ENCODE measurements at places on chromosomes 5 and 9.

- DNase-seq: no peak
Observed at GRCh38 chr5:175823731-175824525, 47.5 kb upstream of the CPLX2 start.

- no peak for DNase-seq
Observed at GRCh38 chr5:141742144-141742543, 60.1 kb upstream of the ARAP3 start.

DNA sequence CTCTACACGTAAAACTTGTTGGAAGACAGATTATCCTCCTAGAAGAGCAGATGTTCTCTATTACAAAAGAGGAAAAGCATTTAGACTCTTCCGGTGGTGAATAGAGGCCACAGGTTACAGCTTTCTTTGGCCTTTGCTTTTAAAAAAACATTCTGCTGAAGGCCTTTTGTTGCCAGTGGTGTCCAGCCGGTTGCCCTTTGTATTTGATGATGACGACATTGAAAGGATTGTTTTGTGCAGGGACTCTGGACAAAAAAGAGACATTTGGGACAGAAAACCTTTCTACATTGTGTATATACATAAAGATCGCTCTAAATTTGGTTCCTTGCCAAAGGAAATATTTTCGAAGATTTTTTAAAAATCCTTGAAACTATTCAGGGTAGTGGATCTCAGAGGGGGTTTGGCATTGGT lies 180.3 kb downstream of the C9orf152 start:
- no peak for DNase-seq

- DNase-seq: peak; percentile 48
Observed at GRCh38 chr9:133058550-133059320, 3.0 kb upstream of the CEL start.

GRCh38 chr9:135990468-135991429 lies 29.6 kb upstream of the UBAC1 start:
- no peak for DNase-seq

GRCh38 chr9:100595391-100596199 lies 17.7 kb downstream of the CAVIN4 start:
- DNase-seq: peak; percentile 22

DNA sequence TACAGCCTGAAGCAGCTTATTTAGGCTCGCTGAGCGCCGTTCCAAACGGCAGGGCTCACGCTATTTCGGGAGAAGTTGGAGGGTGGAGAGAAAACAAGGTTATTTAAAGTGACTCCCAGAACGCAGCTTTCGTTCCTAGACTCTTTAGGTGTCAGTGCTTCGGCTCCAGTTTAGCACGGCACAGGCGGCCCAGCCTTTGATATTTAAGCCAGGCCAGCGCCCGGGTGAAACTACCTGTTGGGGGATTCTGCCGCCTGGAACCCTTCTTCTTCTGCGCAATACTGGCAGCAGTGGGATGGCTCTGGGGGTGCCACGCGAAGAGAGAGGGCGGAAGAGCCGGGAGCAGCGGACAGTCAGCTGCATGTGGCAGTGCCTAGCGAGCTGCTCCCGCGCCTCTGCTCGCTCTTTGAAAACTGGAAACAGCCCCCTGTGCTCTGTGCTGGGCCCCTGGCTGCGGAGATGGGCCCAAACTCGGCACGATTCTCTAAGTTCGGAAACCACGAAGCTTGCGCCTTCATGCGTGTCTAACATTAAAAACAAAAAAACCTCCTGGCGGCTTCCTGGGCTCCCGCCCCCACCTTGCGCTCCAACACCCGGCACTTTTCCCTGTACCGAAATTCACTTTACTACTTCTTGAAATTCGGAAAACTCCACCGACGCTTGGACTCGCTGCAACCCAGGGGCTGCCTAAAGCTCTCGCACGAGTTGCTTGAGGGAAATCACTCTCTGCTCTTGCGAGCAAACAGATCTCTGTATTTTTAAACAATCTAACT lies 34.6 kb upstream of the NFIB start:
- DNase-seq: no peak

- no peak for DNase-seq
Observed at GRCh38 chr9:96758845-96759673, 18.8 kb downstream of the ZNF510 start.

- no peak for DNase-seq
Observed at GRCh38 chr5:168934169-168934568, 355.0 kb upstream of the PANK3 start.

DNA sequence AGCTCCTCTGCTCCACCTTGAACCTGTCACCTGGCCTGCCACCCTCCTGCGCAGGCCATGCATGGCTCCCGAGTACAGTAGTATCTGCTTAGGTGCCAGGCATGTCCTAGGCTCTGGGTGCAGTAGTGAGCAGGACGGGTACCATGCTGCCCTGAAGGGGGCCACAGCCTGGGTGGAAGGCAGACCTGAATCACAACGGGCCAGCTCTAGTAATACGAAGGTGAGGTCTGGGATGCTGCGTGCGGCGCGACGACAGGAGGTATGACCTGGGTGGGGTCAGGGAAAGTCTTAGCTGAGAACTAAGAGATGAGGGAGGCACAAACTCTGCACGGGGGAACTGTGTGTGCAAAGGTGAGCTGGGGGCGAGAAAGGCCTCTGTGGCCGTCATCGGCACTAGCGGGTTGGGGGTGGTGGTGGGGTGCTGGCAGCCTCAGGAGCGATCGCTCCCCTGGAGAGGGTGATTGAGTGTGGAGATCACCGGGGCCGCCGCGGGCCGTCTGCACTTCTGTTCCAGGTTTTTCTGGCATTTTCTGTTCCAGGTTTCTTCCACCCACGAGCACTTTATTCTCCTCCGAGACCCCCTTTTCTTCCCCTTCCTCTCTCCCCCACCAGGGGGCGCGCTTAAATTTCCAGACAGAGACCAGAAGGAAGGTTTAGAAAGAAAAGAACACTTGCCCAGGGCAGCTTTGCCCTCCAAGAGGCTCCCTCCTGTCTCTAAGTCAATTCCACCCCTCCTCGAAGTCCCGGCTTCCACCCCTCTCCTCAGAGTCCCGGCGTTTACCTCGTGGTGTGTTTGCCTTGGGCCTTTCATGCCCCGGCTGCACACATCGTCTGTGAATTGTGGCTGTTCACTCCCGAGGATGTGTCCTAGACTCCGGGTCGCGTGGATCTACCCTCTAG lies 15.1 kb downstream of the PDLIM4 start:
- DNase-seq: peak; percentile 64

GRCh38 chr5:2752821-2753439 lies 1.5 kb upstream of the IRX2 start:
- no peak for DNase-seq

DNA sequence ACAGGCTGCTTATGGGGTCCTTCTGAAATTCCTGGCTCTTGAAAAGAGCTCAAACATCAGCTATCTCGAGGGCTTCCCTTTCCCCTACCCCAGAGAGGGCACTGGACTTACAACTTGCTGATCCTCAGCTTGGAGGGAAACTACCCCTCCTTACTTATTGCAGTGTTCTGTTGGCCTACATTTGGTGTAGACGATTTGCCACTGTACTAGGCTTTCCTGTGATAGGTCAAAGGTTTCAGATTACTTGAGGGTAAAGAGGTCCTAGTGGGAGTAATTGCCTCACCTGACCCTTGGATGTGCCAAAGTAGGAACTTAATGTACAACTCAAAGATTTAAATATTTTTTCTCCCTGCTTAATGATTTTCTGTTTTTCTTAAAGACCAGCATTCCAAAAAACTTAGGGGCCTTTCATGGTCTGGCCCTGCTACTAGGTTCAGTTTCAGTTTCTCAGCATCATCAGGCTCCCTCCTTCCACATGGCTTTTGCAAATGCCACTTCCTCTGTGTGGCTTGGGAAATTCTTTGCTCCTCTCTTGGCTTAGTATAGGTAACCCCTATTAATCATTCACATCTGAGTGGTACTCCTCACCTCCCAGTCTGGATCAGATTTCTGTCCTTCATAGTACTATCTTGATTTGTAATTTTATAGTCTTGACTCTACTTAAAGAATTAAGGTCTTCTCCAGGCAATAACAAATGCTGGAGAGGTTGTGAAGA lies 32.4 kb downstream of the CYSTM1 start:
- DNase-seq: no peak

DNA sequence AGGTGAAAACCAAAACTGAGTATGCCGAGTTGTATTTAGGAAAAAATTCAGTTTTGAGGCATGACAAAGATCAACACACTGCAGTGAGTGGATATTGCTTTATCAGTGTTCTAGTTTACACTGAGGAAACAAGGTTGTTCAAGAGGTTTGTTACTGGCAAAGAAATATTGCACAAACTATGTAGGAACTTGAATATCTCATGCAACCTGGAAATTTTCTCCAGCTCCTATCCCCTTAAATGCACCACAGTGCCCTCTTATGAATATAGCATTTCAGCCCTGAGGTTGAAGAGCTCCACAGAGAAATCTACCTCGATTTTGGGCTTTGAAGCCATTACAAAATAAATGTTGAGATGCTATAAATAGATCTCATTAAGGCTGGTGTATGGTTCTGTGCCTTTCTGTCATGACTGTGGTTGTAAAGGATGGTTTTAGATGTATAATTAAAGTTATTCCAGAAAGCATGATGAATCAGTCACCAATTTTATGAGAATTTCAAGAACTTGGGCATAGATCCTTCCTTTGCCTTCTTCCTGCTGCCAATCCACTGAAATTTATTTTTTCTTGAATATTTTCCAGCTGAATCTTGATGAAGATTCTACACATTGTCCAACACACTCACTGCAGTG lies 159.3 kb downstream of the SPATA31D1 start:
- DNase-seq: no peak

DNA sequence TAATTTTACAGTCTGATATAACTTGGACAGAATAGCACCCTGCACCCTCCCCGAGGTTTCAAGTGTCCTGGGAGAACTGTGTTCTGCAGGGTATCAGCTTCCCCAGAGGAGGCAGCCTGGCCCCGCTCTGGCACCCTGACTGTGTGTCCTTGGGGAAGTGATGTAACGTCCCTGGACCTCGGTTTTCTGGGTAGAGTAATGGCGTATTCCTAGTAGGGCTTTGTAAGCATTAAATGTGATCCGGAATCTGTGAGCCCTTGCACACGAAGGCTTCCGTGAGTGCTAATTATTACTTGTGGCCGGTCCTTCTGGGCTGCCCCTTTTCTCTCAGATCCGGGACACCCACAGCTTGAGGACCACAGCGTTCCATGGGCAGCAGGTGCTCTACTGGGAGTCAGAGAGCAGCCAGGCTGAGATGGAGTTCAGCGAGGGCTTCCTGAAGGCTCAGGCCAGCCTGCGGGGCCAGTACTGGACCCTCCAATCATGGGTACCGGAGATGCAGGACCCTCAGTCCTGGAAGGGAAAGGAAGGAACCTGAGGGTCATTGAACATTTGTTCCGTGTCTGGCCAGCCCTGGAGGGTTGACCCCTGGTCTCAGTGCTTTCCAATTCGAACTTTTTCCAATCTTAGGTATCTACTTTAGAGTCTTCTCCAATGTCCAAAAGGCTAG lies 1.0 kb upstream of the CACFD1 start:
- no peak for DNase-seq

DNA sequence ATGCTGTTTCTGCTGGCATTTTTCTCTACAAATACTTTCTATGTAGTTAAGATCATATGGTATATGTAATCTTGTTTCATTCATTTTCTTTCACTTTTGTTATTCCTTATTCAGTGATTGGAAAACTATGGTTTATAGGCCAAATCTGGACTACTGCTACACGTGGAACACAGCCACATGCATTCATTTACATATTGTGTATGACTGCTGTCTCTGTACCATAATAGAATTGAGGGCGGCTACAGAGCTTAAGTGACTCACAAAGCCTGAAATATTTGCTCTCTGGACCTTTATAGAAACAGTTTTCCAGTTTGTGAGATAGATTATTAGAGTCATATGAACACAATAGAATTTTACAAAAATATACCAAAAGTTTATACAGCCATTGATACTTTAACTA lies 133.6 kb upstream of the CDKN2B start:
- no peak for DNase-seq

GRCh38 chr5:107618242-107618641 lies 52.5 kb downstream of the EFNA5 start:
- no peak for DNase-seq

DNA sequence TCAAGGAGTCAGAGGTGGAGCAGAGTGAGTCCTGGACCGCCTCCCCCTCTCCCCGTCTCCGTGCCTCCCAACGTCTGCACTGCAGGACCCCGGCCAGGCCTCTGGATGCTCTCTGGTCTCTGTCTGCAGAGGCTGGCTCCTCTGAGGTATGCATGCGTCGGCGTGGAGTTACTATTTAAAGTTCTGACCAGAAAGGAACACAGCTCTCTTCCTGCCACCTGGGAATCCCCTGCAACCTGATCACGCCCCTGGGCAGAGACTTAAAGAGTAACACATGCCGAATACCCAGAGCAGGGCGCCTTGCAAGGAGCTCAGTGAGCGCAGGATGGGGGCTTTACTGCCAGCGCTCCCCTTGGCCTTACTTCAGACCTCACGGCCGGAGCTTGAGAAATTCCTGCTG lies 16.0 kb downstream of the ANXA6 start:
- peak; percentile 61 for DNase-seq

DNA sequence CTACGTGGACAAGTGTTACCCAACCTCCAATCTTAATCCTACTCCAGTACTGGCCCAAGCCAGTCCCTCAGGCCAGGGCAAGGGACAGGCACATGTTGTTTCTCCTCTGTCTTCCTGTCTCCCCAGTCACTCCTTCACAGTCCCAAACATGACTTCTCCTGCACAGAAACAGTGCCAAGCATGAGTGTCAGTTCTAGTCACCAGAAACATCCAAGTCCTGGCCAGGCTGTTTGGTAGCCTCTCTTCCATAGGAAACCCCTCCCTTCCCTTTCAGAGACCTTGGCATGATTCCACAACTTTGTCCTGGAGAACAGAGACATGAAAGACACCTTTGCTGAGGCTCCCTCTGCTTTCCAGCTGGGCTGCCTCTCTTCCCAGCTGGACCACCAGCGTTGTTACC lies 56.2 kb upstream of the SLC2A8 start:
- DNase-seq: no peak

DNA sequence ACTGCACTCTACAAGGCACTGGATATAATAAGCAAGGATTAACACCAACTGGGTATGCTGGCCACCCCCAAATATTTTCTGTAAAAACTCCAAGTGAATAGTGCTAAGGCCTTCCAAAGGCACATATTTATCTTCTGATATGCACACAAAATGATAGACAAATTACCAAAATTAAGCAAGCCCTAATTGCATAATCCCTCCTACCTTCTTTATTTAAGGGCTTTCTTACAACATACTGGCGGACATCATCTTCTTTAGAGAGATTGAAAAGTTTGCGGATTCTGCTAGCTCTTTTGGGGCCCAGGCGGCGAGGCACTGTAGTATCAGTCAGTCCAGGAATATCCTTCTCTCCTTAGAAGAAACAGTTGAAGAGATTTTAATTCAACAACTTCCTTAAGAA lies 1.9 kb downstream of the RPS6 start:
- no peak for DNase-seq

GRCh38 chr5:16914108-16914435 lies 22.0 kb downstream of the MYO10 start:
- DNase-seq: no peak

- DNase-seq: no peak
Observed at GRCh38 chr5:154740957-154741356, 14.2 kb upstream of the LARP1 start.

- no peak for DNase-seq
Observed at GRCh38 chr9:16316911-16317817, 553.3 kb downstream of the BNC2 start.

- no peak for DNase-seq
Observed at GRCh38 chr9:12813960-12814876, 39.4 kb downstream of the LURAP1L start.

All from GM19239 (cell line).